ENCODE measurements at places on chromosomes 11 and 22.
A peak's percentile ranks its signal among the peaks of the same experiment; 100 is the strongest.

DNA sequence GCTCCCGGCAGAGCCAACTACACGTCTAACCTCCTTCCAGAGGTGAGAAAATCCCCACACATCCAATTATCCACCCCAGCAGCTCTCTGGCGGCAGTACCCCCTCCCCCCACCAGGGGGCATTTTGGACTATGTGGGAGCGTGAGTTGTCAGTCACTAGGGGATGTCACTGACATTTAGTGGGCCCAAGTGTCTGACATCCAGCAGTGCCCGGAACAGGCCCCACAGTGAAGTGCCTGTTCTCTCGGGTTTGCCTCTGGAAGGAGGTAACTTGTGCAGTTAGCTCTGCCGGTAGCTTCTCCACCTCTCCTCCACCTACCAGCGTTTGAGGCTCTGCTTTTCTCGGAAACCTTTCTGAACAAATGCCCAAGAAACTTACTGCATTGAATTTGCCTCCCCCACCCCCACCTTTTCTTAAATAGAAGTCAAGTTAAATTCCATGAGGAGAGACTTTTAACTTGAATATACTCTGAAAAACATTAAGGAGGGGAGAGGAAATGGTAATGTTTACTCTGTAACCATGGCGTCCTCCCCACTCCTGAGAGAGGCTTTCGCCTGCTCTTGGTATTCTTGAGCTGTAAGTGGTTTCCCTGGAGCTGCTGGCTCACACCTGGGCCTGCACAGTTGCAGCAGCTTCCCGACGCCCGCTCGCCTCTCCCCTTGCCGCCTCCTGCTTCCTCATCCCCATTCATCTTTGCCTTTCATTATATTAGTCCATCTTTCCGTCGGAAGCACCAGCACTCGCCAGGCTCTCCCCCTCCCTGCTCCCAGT, 112.8 kb downstream of the WNT7B start:
- DNase-seq, result peak; percentile 86

GRCh38 chr22:41845380-41846267, 12.7 kb downstream of the SREBF2 start:
- peak; percentile 72 for DNase-seq

- no peak for DNase-seq
These were observed 9.1 kb downstream of the PHOX2A start for GRCh38 chr11:72234920-72235319.

GRCh38 chr11:69870766-69871165, 51.5 kb upstream of the FGF3 start:
- DNase-seq, result no peak

GRCh38 chr22:22431271-22432220, 77.0 kb downstream of the ZNF280B start:
- peak; percentile 88 for DNase-seq

- DNase-seq, result no peak
These were observed 2.2 kb downstream of the POU2AF3 start for GRCh38 chr11:111300569-111300968.

DNA sequence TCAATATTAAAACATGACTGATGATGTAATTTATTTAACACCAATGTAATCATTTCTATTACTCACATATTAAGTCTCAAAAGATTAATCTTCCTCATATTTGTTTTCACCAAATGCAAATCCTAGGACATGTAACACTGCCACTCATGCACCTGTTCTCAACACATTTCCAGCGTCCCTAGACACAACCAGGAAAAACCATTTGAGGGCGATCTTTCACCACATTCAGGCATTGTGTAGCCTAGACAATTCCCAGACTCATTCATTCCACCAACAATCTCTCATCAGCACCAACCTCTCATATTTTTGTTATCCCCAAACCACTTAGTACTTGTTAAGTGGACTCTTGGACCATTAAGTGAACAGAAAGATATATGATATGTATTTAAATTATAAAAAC, 66.1 kb downstream of the SLC36A4 start:
- DNase-seq, result peak; percentile 8

GRCh38 chr11:61537326-61537725, 28.8 kb downstream of the LRRC10B start:
- DNase-seq, result no peak

GRCh38 chr11:9901943-9902342, 238.1 kb downstream of the SWAP70 start:
- DNase-seq, result no peak

DNA sequence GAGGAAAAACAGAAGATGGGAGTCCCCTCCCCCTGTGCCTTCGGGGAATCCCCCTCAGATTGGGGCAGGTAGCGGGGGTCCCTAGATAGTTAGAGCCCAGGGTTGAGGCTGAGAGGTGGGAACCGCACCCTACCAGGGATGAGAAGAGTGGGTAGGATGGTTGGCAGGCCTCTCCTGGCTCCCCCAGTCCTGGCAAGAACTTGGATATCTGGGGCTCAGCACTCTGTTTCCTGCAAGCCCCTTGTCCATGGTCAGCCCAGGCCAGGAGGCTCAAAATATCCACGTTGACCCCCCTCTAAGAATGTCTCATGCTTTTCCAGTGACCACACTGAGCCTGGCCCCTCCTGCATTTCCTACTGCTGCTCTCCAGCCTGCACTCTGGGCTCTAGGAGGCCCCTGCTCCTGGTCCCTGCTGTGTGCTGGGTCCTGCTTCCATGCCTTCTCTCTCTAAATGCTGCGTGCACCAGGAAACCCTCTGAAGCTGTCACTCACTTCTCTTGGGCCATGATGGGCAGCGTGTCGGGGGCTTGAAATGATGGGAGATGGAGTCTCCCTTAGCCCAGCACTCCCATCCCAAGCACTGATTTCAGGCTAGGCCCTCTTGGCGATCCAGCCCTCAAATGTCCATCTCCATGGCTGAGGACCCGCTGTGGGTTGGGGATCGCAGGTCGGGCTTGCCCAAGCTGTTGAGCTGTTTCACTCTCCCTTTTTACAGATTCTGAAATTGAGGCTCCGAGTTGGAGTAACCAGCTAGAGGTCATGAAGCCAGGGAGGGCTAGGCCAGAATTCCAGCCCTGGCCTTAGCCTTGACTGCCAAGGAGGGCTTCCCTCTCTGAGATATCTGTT, 2.0 kb downstream of the MAP3K11 start:
- no peak for DNase-seq

GRCh38 chr11:126627421-126627820, 271.9 kb downstream of the ST3GAL4 start:
- no peak for DNase-seq

DNA sequence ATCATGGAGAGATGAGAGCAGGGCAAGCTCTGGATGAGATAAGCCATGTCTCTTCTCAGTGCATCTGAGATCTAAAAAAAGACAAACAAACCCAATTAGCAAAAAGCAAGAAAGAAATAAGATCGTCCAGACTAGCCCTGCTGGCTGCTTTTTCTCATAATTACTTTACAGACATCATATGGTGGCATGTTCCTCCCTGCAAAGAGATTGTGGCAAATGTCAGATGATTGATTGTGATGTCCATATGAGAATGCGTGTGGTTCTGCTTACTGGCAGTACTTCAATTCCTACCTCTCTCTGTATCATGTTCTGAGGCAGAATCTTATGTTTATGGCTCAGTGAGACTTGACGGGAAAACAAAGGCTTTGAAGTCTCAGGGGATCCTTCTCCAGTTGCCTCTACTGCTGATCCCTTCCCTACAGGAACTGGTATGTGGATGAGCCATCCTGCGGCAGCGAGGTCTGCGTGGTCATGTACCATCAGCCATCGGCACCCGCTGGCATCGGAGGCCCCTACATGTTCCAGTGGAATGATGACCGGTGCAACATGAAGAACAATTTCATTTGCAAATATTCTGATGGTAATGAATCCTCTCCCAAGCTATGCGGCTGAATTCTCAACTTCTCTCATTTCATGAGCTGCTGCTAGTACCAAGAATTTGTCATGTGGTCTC, 8.8 kb downstream of the LAYN start:
- no peak for DNase-seq

DNA sequence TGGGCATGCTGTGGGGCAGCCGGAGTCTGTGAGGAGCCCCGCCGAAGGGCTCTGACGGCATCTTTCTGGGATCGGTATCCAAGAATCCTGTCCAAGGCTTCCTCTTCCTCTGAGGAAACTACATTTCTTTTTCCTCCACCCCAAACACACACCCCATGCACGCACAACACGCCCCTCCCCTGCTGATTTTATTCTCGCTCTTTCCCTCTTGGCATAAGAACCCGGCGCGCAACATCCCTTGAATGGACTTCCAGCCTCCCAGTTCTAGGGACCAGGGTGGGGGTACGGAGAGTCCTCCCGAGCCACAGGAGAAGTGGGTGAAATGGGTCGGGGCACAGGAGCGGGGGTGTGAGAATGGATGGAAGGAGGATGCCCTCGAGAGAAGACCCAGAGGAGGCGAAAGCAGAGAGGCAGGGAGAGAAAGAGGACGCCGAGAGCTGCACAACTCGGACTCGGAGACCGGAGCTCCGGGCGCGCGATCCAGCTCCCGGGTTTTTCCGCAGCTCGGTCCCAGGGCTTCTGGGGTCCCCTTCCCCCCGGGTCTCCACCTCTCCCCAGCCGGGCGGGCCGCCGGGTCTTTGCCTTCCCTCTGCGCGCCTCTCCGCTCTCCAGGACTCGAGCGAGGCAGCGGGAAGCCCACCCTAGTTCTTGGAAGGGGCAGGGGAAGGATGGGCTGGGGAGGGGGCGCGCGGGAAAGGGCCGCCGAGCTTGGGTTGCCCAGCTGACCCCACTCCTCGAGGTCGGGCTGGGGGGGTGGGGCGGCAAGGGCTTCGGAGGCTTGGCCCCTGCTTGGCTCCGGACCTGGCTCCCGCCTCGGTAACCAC, 1.5 kb upstream of the LARGE1 start:
- peak; percentile 85 for DNase-seq

- no peak for DNase-seq
These were observed 12.7 kb downstream of the TOM1 start for GRCh38 chr22:35312198-35313059.

DNA sequence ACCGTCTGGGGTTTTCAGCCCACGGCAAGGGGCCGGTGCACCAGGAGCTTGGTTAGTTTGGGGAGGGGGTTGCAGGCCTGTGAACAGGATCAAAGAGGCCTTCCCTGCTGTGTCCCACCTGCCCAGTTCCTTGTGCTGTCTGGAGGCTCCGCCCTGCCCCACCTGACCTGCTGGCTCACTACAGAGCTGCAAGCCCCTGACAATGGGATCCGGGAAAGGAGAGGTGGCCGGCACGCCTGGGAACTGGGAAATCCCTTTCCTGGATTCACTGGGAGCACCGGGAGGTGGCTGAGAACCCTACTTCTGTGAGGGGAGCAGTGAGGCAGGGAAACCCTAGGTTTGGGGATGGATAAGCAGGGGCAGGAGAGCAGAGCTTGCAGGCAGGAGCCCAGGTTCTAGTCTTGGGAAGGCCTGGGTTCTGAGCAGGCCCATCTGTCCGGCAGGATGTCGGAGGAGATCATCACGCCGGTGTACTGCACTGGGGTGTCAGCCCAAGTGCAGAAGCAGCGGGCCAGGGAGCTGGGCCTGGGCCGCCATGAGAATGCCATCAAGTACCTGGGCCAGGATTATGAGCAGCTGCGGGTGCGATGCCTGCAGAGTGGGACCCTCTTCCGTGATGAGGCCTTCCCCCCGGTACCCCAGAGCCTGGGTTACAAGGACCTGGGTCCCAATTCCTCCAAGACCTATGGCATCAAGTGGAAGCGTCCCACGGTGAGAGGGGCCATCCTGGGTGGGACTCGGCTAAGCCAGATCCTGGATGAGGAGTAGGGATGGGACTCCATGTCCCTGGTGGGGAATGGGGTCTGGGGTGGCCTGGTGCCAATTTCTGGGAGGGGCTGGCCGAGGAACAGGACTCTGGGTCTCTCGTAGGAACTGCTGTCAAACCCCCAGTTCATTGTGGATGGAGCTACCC, 786 bp downstream of the CAPN1 start:
- DNase-seq, result peak; percentile 42

GRCh38 chr11:68969386-68969785, 11.4 kb downstream of the MRGPRD start:
- no peak for DNase-seq

DNA sequence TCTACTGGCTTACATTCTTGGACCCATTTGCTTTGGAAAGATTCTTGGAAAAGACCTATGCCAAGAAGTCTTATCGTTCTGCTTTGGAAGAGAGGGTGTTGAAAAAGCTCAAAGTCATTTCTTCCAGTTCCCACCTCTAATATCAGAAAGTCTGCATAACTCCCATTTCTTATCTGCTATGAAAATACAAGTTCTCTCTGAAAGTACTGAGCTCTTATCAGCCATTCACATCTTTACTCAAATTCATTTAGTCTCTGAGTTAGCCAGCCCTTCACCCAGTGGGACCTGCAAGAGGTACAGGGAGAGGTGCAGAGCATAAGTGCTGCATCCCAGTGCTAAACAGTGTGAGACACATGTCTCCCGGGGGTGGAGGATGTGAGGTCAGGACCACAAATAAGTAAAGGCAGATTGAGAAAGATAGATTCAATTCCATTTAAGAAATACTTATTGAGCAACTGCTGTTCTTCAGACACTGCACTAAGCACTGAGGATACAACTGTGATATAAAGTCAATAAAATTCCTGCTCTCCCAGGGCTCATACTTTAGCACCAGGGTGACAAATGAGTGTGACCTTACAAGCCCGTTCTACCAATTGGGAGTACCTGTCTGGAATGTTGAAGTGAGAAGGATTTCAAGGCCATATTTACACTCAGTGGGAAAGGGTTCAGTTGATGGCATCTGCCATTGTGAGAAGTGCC, 76.7 kb downstream of the PISD start:
- no peak for DNase-seq

DNA sequence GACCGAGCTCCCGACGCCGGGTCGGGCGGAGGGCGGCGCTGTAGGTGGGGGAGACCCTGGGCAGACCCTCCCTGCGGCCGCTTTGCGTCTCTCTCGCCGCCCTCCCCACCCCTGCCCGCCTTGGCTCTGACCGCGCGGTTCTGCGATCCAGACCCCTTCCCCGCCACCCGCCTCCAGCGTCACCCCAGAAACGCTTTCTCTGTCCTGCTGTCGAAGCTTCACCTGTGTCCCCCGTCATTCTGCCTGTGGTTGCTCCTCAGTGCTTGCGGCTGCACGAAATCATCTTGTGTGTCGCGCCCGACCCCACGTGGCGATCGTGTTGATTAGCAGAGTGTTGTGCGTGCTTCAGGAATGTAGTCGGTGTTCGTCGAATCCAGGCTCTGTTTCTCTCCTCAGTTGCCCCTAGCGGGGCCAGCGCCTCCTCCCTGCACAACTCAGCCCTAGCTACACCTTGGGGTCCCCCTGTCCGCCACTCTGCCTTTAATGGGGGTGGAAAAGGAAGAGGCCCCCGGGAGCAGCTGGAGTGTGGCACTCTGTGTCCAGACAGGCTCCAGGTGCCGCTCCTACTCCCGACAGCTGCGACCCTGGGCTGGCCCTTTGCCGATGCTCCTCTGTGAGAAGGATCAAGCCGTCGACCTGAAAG, 851 bp downstream of the PTDSS2 start:
- DNase-seq, result peak; percentile 71

All from NCI-H82 (cell line).